ENCODE measurements at places on chromosomes 2 and 18.

DNA sequence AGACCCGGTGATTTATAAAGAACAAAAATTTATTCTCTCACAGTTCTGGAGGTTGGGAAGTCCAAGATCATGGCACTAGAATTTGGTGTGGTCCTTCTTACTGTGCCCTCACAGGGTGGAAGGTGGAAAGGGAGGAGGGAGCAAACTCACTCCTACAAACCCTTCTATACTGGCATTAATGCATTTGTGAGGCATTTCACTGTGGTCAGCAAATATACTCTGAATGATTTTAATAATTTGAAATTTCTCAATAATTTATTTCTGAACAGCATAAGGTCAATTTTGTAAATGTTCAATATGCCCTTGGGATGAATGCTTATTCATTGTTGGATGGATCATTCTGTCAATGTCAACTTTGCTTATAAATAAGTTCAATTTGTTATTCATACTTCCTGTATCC lies 120.6 kb downstream of the GATA6 start:
- DNase-seq, result no peak

- no peak for DNase-seq
These were observed 181.6 kb downstream of the GULP1 start for GRCh38 chr2:188473306-188473705.

GRCh38 chr18:370751-371608 lies 103.1 kb upstream of the THOC1 start:
- DNase-seq, result no peak

DNA sequence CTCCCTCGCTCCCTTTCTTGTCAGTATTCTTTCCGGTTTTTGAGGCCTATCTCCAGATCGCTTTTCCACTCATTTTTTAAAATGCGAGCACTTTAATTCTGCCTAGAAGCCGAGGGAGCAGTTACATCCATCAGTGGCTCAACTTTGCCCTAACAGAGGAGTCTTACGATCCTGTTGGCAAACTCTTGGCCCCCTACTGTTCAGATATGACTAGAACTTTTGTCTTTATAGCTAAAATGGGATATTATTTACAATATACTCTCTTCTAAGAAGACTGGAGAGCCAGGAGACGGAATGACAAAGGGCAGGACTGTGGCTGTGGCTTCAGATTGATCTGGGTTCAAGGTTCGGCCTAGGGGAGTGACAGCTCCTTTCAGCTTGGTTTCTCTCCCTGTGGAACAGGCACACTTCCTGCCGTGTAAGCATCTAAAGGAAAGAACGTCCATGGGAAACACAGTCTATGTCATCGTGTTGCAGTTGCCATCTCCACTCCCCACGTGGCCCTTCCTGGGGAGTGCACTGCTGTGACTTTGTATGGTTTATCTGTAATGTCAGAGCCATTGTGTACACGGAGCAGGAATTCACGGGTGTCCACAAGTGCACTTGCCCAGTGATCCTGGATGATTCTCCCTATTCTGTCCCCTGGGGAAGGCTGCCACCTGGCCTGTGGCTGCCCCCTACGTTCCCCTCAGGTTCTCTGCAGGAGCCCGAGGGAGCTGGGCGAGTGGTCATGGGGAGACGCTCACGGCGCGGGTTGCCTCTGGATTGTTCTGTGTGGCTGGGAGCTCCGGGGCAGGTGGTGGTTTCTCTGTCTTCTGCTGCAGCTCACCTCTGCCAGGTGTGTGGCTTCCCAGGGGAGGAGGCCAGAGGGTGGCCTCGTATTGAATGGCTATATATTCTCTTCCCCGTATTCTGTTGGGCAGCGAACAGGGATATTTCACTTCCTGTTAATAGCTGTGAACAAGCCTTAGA lies 222.0 kb downstream of the LDLRAD4 start:
- DNase-seq, result no peak

- DNase-seq, result no peak
These were observed 228.1 kb upstream of the PXDN start for GRCh38 chr2:1972422-1972821.

DNA sequence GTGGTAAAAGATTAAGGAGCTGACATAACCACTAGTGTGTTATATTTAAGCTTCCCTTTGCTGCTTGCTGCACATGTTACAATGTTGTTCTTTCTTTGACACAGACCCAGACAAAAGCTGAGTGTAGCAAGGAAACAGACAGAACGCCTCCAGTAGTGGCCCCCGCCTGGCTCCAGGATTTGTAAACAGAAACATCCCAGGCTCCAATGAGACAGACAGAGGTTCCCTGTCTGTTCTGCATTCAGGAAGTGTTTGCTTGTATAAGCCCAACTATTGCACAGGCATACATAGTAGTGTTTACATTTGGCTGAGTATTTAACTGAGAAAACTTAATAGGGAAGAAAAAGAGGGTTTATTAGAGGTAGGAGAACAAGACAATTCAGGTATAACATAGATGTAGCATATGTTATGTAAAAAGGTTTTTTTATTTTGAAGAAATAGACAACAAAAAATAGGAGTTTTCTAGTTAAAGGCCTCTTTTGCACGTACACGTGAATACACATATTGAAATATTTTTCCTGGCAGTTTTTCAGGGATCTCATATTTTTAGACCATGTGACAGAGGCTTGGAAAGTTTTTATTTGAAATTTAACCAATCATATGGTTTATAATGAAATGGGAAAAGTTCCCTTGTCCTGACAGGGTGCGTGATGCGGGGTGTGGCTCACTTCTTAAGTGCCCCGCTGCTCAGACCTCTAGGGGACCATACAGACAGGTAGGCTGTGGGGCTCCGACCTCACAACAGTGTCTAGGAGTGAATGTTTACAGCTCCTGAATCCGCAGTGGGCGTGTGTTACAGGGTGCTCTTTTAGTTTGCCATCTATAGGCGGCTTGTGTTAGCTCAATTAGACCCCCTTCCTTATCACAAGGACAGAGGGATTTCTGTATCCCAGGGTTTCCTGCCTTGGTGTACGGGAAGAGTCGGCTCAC lies 118.4 kb downstream of the BMPR2 start:
- no peak for DNase-seq

GRCh38 chr18:29616867-29617266 lies 1425.7 kb downstream of the DSC3 start:
- no peak for DNase-seq

- DNase-seq, result no peak
These were observed 180.0 kb upstream of the CXCR4 start for GRCh38 chr2:136297994-136298393.

GRCh38 chr2:220191031-220191430 lies 563.6 kb downstream of the SLC4A3 start:
- no peak for DNase-seq

GRCh38 chr18:61854578-61855448 lies 38.0 kb downstream of the RNF152 start:
- DNase-seq, result no peak

GRCh38 chr2:174939046-174939445 lies 66.1 kb downstream of the CHN1 start:
- DNase-seq, result no peak

GRCh38 chr18:21254576-21254975 lies 12.5 kb downstream of the GREB1L start:
- no peak for DNase-seq

- peak; percentile 75 for DNase-seq
These were observed at the start of gene ITGA6 for GRCh38 chr2:172427256-172427989. Gene ITGA6 (plus strand): TSS chr2:172427586.

- DNase-seq, result no peak
These were observed 187.6 kb downstream of the PTPRM start for GRCh38 chr18:7754725-7755181.

- no peak for DNase-seq
These were observed 3.4 kb downstream of the RAB31 start for GRCh38 chr18:9711361-9712129.

DNA sequence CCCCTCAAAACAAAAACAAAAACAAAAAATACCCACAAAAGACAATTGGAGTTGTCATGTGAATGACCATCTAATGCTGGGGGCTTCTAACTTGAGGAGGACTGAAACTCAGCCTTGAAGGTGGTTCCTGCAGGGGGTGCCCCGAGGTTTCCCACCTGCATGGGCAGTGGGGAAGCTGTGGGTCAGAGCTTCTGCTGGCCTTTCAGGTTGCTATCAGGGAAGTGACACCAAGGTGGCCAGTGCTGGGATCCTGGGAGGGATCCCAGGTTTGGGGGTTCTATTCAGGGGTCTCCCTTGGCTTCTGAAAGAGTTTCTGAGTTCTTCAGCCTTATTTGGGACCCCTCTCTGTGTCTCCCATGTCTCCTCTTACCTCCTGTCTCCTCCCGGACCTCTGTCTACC lies 62.8 kb downstream of the LDLRAD4 start:
- no peak for DNase-seq

DNA sequence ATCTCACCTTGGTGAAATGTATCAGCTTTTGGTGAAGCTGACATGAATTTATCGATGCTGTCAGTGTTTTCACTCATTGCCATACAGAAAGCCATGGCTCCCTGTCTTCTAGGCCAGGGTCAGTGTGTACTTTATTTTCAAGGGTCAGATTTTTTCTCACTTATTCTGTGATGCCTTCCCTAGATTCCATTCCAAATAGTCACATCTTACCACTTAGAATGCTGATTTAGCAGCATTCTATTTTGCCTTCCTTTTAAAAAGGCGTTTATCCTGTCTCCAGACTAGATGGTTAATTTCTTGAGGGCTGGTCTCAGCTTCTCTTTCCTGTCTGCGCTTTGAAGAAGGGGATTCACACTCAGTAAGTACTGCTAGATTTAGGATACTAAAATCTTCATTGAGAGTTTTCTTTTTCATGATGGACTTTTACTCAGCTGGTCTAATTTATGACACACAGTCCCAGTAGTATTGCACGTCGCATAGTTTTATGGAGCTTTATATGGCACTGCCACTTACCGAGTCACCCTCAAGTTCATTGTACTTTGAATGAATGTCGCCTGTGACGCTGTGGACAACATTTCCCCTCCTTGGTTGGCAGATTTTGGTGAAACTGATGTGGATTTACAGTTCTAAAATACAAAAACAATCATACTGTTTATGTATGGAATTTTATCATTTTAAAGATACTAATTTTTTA lies 194.0 kb downstream of the ZNF407 start:
- DNase-seq, result no peak
